ENCODE measurements at places on chromosomes 13 and 19.

- no peak for DNase-seq
These were observed 3.3 kb downstream of the RPS19 start for GRCh38 chr19:41863209-41863931.

- peak; percentile 3 for DNase-seq
These were observed 19.9 kb downstream of the ZSWIM9 start for GRCh38 chr19:48190288-48190884.

DNA sequence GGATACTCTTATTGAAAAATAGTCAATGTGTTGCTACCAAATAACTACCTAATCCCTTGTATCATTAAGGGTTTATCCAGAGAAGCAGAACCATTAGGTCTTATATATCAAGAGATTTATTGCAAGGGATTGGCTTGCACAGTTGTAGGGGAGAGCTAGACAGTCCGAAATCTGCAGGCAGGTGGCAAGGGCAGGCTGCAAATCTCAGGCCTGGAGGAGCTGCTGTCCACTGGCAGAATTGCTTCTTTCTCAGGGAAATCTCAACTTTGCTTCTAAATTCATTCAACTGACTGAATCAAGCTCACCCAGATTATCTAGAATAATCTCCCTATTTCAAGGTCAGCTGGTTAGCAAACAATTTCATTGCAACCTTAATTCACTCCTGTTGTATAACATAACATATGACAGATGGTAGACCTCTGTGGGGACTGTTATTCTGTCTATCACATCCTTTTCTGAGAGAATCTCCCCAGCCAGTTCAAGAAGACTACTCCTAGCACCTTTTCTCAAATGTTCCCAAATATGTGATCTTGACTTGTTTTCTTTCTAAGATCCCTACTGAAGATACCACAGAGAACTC is 194.2 kb downstream of the NHLRC3 start:
- no peak for DNase-seq

- peak; percentile 55 for DNase-seq
These were observed 33.8 kb upstream of the GARRE1 start for GRCh38 chr19:34220472-34221063.

- DNase-seq: no peak
These were observed 2.1 kb downstream of the SIX5 start for GRCh38 chr19:45766869-45767346.

GRCh38 chr13:94195715-94196114 is 283.8 kb downstream of the DCT start:
- DNase-seq: no peak

GRCh38 chr13:57787058-57787791 is 155.7 kb downstream of the PCDH17 start:
- DNase-seq: peak; percentile 53

- DNase-seq: no peak
These were observed 64.2 kb downstream of the ARHGAP35 start for GRCh38 chr19:46924874-46925547.

Measured in SK-N-DZ (cell line).